ENCODE measurements at places on chromosomes 6 and 20. TPM values are rescaled to one million over a fixed set of nuclear protein-coding genes. Genes with fewer than 3 reads are reported as not detected.

DNA sequence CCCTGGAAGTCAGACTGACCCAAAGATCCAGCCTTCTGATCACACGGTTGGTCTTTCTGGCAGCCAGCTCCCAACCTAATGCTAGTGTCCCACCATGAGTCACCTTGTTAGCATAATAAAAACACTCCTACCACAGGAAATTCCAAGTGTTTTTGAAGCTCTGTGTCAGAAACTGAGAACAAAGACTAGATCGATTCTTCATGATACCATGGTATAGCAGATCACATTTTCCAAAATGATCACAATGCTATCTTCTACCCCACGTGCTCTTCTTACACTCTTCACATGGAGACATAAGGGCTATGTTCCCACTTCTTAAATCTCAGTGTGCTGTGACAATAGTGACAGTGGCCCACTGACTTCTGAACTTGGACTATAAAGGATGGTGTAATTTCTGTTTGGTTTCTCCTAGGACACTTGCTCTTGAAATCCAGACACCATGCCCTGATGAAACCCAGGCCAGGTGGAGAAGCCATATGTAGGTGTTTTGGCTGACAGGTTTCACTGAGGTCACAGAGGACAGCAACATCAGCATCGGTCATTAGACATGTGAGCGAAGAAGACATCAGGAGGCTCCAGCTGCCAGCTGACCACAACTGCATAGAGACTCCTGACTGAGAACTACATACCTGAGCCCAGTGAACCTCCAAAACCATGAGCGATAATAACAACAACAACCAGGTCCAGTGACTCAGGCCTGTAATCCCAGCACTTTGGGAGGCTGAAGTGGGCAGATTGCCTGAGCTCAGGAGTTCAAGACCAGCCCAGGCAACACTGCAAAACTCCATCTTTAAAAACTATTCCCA, 57.5 kb downstream of the MKKS start:
- DNase-seq = peak; percentile 94

DNA sequence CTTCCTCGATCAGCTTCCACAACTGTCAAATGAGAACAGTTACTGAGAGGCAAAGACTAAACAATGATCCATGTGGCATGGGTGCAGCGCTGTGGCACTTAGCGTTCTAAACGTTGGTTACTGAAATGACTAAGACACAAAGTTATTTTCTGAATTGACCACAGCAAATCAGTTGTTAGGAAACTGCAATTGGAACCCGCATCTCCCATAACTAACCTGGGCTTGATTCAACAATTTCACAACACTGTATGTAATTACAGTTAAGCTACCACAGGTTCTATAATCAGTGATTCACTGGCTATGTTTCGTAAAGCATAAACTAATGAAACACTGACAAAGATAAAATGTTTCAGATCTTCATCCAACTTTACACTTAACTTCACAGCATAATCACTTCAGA, 12.5 kb downstream of the WDR27 start:
- peak; percentile 91 for DNase-seq

DNA sequence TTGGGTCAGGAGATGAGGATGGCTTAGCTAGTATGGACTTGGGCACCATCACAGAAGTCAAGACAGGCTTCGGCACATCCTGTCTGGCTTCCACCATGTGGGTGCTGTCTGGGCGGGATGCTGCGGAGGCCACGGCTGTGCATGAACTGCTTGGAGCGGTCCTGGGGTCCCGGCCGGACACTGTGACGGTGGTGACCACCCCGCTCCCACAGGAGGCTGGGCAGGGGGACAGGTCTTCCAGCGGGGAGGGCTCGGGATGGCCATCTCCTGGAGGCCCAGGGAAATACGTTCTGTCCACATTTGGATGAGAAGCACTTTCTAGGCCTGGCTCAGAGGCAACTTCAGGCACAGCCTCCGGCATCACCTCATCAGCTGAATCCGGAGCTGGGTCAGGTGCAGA, 32.1 kb upstream of the TCFL5 start:
- no peak for DNase-seq

GRCh38 chr6:85136310-85136709, 313.6 kb upstream of the NT5E start:
- no peak for DNase-seq

- DNase-seq = peak; percentile 47
Measured at GRCh38 chr20:64161356-64162238, 2.7 kb upstream of the MYT1 start.

- DNase-seq = peak; percentile 57
Measured at GRCh38 chr6:36679043-36679833, 724 bp downstream of the CDKN1A start.

Gene MUCL3
- not detected for total RNA-seq

Gene ELOVL4
- total RNA-seq = 4.6 TPM

Gene WFDC6
- total RNA-seq = not detected

Gene SLC22A1
- total RNA-seq = 0.26 TPM

Gene BPIFB1
- total RNA-seq = not detected

- no peak for DNase-seq
Measured at GRCh38 chr6:24933868-24934401, 1.8 kb downstream of the RIPOR2 start.

Gene MAP7
- 1.5 TPM for total RNA-seq

Gene SNAI1
- 0.66 TPM for total RNA-seq

Gene PRSS35
- 6.8 TPM for total RNA-seq

- DNase-seq = no peak
Measured at GRCh38 chr6:15546591-15546990, 116.2 kb downstream of the DTNBP1 start.

- DNase-seq = no peak
Measured at GRCh38 chr6:116298973-116299372, 19.2 kb upstream of the TSPYL1 start.

DNA sequence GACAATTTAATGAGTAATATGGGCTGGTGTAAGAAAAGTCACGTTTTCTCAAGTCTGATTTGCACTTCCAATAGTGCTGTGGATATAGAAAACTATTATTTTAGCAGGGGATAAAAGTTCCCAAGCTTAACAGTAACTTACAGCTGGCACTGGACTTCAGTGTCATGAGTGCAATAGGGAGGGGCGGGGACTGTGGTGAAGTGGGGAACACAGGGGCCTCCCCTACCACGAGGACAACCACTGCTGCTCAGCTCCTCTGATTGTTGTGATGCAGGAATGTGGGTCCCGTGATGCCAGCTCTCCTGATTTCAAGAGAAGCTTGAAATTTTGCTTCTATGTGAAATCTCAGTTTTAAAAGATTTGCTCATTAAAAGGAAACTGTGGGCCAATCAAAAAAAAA, 24.0 kb downstream of the SLC13A3 start:
- DNase-seq = no peak

GRCh38 chr6:159929819-159930218, 39.0 kb downstream of the MAS1 start:
- no peak for DNase-seq

Gene B3GAT2
- total RNA-seq = not detected

- no peak for DNase-seq
Measured at GRCh38 chr6:147972448-147972847, 370.2 kb upstream of the SASH1 start.

Gene ELOVL2
- total RNA-seq = 1.0 TPM

- DNase-seq = peak; percentile 27
Measured at GRCh38 chr6:35071347-35071994, 69.7 kb downstream of the TCP11 start.

- DNase-seq = peak; percentile 95
Measured at GRCh38 chr6:161079566-161080262, 88.1 kb downstream of the MAP3K4 start.

- DNase-seq = no peak
Measured at GRCh38 chr20:54165803-54166202, 8.0 kb downstream of the CYP24A1 start.
